ENCODE measurements at places on chromosomes 2 and 18.

GRCh38 chr2:136117391-136117841, 533 bp downstream of the CXCR4 start:
- no peak for DNase-seq

- DNase-seq = no peak
Measured at GRCh38 chr2:47771211-47771610, 11.7 kb upstream of the MSH6 start.

- DNase-seq = no peak
Measured at GRCh38 chr2:64966017-64966416, 23.2 kb upstream of the SLC1A4 start.

DNA sequence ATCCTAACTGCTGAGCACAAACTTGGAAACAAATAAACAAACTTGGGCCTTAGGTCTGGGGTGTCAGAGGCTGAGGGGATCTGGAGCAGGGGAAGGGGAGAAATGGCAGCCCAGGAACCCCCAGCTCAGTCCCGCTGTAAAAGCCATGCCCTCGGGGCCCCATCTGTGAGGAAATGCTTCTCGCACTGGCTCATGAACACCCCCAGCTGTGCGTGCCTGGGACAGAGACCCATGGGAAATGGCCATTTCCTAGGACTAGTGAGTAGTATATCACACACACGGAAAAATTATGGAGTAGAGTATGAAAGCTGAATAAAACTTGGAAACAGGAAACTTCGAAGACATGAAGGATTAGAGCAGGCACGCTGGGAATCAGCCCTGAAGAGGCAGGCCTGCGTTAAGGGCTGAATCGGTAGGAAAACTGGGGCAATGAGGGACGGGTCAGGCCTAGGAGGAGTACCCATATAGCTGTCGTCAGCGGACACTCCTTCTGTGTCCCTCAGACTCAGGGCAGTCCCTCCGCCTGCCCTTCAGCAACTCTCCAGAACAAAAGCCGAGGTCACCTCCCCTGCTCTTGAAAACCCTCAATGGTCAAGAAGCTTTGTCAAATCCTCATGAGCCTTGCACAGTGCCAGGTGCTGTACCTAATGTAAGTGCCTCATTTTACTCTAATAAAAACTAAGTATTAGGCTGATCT, 120.8 kb upstream of the ODC1 start:
- DNase-seq = no peak

GRCh38 chr18:11034884-11035283, 114.5 kb downstream of the PIEZO2 start:
- no peak for DNase-seq

DNA sequence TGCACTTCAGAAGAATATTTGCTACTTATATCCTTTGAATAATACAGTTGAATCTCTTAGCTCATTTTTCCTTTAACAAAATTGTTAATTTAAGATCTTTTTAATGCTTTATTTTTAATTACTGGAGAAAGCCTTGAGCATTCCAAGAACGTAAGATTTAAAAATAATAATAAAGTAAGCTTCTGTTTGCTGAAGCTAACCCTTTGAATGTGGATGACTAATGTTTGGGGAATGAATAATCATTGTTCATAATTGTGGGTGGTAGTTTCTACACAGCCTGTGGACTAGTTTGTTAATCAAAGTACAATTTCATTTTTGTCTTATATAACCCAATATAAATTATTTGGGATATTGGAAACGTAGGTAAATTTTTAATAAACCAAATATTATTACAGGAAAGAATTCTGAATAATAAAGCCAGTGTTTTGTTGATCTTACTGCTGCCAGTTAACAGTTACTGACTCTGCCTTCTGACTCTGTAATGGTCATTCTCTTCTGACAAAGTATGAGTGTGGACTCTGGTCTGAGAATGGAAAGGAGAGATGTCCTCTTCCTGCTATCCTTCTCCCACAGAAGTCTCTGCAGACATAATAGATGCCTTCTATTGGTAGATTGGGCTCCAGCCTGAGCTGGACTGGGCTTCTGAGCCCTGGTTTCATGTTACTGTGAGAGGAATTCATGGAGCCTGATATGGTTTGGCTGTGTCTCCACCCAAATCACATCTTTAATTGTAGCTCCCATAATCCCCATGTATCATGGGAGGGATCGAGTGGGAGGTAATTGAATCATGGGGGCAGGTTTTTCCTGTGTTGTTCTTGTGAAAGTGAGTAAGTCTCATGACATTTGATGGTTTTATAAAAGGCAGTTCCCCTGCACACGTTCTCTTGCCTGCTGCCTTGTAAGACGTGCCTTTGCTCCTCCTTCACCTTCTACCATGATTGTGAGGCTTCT, 292.7 kb upstream of the SLC39A10 start:
- DNase-seq = no peak

GRCh38 chr2:199851501-199851810, 464 bp upstream of the FTCDNL1 start:
- DNase-seq = no peak

- DNase-seq = no peak
Measured at GRCh38 chr18:6733758-6734157, 4.2 kb downstream of the ARHGAP28 start.

GRCh38 chr2:61585383-61585782, 47.2 kb upstream of the XPO1 start:
- DNase-seq = no peak

GRCh38 chr2:191923652-191923997, 76.7 kb upstream of the CAVIN2 start:
- no peak for DNase-seq

DNA sequence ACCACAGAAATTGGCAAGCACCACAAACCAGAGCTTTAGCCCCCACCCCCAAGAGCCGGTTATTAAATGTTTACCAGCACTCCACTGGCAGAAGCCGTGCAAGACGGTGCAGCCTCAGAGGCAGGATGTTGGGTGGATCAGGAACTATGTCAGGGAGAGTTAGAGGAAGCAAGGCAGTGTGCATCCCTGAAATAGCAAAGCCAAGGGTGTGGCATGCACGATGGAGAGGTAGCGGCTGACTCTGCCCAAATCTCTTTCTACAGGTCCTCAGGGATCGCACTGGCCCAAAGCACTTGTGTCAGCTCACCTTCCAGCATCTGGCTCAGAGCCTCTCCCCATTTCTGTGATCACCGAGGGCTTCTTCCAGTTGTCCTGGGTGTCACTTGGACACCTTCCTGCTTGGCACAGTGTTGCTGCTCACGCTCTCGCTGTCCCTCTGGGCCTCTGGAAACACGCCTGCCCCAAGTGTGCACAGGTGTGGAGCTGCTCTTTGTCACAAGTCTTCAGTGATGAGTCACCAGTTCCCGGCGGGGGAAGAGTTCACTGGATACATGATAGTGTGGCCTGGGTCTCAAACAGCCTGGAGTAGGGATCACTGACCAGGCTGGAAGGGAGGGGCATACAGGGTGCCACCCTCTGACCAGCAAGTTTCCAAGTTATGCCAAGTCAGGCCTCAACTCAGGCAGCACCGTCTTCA, 17.3 kb upstream of the B3GNT7 start:
- no peak for DNase-seq

GRCh38 chr18:31977270-31977872, 34.4 kb upstream of the TRAPPC8 start:
- DNase-seq = no peak

DNA sequence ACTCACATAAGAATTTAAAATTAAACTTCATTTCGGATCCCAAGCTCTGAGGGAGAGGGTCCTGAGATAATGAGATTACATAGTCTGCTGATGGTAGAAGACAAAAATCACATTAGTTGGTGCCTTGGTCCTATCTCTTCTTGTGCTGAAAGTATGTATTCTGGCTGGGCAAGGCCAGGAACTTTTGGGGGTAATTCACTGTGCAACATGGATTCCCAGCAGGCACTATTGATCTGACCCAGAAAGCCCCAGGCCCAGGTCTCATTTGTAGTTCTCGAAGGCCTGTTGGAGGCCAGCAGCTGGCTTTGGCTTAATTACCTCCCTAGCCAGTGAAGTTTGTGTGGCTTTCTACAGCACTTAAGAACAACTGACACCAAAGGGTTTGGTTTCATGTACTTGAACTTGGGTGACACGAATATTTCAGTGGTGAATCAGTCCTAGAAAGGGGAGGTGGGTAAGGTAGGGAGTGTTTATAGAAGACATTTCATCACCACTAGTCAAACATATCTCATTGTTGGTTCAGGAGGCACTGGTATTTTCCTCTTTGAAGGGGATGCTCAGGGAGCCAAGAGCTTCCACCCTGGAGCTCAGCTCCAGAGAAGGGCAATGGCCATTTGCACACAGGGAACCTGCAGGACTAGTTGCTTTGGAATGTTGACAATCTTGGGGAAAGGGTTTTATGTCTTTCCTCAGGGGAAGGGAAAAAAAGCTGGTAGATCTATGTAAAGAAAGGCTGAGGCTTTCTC, 217.8 kb downstream of the OSR1 start:
- no peak for DNase-seq

DNA sequence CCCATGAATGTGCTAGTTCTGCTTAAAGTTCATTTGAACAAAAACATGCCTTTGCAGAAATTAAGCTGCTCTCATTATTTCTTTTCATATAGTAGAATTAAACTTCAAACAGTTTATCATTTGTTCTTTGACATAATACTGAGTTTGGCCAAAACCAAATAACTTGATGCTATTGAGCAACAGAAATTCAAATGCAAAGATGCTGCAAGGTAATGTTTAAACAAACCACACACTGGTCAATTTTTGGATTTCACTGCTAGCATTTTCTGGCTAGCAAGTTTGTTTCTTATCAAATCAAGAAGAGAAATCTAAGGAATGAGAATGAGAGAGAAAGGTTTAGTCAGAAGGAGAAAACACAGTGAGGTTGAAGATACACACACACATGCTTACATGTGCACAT, 80.0 kb downstream of the LYPD1 start:
- DNase-seq = no peak

DNA sequence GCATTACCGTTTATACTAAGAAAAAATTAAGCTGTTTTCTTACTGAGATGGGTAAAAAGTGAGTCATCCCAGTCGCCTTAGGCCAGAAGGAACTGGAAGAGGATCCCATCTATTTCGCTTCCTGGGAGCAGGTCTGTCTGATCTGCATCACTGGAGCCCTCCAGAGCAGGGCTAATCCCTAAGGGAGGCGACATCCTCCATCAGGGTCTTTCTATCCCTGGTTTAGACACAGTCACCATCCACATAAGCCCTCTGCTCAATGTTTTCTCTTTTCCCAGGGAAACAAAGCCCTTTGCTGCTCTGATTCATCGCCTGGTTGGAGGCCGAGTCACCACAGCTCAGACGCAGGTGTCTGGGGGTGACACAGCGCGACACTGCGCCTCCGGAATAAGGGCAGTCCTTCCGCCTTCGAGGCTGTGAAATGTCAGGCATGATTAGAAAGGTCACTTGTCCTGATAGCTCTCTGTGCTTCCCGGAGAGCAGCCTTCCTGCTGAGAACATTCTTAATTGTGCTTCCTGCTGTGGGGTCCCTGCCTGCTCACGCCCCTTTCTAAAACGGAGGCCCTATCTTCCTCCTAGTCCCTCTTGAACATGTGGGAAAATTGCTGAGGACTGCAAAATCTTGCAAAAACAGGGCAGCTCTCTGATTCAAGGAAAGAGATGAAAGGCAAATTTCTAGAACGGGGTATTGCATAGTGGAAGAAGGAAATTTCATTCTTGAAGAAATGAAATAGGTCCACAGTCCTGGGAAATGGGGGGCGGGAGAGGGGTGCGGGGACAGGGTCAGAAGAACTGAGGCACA, 56.3 kb downstream of the MARCHF4 start:
- no peak for DNase-seq

- DNase-seq = no peak
Measured at GRCh38 chr2:216765761-216766262, 70.5 kb upstream of the IGFBP5 start.

DNA sequence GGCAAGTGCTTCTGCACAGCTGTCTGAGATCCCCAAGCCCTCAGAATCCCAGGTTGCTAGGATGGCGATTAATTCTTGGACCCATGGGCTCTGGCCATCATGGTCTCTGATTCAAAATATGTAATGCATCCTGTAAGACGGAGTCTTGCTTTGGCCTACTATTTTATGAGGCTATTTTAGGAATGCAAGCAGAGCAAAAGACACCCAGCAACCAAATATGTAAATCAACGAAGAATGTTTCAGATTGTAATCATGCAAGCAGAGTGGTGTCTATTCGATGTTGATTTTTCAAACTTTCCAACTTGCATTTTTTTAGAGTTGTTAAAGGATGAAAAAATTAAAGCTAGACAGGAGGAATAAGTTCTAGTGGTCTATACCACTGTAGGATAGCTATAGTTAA, 154.8 kb downstream of the COL6A3 start:
- no peak for DNase-seq

- no peak for DNase-seq
Measured at GRCh38 chr2:208360259-208361076, 46.1 kb upstream of the PTH2R start.

DNA sequence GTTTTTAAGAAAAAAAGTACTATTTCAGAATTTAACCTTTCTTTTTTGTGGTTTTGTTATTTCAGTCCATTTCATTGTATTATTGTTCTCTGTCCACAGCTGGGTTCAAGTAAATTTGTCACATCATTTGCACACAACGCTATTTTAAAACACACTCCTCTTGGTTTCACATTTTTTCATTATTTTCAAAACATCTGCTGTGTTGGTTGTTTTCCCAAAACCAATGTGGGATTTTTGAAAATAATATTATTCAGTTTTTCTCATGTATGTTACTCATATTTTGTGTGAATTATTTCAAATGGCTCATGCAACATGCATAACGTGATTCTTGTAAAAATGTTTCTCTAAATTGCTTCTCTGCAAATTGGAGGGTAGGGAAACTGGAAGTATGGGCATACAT, 589.2 kb downstream of the METTL4 start:
- DNase-seq = no peak

DNA sequence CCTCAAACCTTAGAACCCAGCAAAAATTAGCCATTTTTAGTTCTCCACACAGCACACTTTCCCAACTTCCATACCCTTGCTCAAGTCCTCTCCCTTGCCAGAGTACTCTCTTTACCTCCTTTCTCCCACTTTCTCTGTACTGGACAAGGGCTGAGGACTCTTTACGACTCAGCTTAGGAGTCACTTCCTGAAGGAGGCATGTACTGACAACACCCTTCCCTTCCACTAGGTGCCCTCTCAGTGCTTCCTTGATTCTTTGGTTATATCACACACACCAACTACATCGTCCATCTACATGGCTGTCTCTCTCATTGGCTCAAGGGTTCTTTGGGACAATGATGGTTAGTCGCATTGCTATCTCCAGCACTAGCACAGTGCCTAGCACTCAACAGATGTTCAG, 5.2 kb upstream of the C18orf63 start:
- DNase-seq = no peak

DNA sequence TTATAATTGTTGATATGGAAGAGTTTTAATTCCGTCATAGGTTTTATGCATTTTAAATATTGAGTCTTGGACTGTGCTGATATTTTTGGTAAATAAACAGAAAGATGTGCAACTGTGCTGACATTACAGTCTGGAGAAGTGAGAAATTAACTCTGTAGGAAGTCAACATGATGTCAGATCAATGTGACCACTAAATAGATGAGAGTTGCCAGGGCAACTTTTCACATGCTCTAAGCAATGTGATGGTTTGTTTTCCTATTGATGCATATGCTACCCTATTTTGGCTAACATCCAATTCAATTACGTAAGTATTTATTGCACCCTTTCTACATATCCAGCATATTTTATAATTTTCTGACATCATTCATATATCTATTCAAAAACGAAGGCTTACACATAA, 1109.3 kb downstream of the TSN start:
- no peak for DNase-seq
